ENCODE measurements at places on chromosomes 12 and 14. TPM values are rescaled to one million over a fixed set of nuclear protein-coding genes. Genes with fewer than 3 reads are reported as not detected.

- H3K4me3 ChIP-seq, result no peak overlapping the region
- no peaks in the 10 kb centered on the region for H3K27me3 ChIP-seq
- H3K4me1 ChIP-seq, result no peaks in the 10 kb centered on the region
- DNase-seq, result no peak
- H3K36me3 ChIP-seq, result no peaks in the 10 kb centered on the region
- H3K27ac ChIP-seq, result no peak overlapping the region
Observed at GRCh38 chr12:27427824-27428223, 18.7 kb upstream of the SMCO2 start.

- DNase-seq, result no peak
- H3K36me3 ChIP-seq, result no peaks in the 10 kb centered on the region
- no peak overlapping the region for H3K4me3 ChIP-seq
- H3K4me1 ChIP-seq, result no peaks in the 10 kb centered on the region
Observed at GRCh38 chr14:40296821-40297220, 864.6 kb upstream of the FBXO33 start.

DNA sequence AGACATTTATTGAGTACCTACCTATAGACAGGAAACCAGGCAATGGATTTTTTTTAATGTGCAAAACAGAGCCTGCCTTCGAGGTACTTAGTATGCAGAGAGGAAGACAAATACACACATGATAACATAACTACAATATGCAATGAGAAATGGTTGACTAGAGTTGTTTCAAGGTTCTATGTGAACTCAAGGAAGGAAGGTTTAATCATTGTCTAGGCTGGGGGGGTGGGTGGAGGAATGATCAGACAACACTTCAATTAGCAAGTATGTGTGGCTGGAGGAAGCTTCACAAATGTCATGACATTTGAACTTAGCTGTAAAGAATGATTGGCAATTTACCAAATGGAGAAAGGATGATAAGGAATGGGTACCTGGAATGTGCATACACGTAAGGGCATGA, 985.3 kb downstream of the FLRT2 start:
- no peaks in the 10 kb centered on the region for H3K27me3 ChIP-seq
- H3K4me1 ChIP-seq, result no peaks in the 10 kb centered on the region
- no peaks in the 10 kb centered on the region for H3K36me3 ChIP-seq

DNA sequence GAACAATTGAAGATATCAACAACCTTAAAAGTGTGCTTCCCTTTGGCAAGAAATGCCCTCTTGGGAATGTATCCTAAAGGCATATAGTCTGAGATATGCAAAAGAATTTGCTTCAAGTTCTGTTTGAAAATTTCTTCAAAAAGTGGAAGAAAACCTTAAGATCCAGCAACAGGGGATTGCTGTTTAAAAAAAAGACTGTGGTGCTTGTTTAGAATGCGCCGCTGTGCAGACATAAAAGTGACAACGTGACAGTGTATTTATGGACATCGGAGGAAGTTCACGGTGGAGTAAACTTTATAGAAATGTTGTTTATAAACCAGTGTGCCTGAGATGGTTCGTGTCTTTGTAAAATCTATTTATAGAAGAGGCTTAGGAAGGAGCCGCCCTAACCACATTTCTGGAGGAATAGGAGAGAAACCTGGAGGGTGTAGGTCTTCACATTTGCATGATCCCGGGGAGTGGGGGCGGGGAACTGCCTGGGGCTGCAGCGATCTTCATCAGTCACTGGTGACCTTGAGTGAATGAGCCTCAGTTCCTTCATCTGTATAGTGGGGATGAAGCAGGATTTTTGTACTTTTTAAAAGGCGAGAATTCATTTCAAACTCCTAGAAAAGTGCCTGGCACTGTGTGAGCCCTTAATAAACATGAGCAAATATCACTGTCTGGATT, 27.5 kb downstream of the ADGRD1 start:
- no peak overlapping the region for H3K27ac ChIP-seq
- H3K4me1 ChIP-seq, result peaks cover 2% of the 10 kb centered on the region
- no peaks in the 10 kb centered on the region for H3K36me3 ChIP-seq
- H3K4me3 ChIP-seq, result no peak overlapping the region

GRCh38 chr12:119089380-119090013, 89.2 kb upstream of the HSPB8 start:
- peaks cover 7% of the 10 kb centered on the region for H3K27me3 ChIP-seq
- no peak overlapping the region for H3K4me3 ChIP-seq

DNA sequence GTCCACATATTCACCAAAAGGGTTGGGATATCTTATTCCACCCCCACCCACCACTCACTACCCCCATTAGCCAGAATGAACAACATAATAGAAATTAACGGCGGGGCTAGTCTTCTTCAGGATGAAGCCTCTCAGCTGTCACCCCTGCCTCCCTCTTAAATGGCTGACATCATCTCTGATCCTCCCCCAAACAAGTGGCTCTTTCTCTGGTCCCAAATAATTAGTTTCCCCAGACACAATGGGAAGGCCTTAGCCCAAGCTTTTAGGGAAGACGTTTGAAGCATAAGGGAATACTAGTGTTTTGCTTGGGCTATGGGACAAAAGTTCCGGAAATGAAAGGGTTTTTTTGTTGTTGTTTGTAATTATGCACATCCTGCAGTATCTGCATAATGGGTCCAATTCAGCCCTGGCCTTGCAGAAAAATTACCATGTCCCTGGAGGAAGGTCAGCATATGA, 13.8 kb downstream of the STON2 start:
- peaks cover 4% of the 10 kb centered on the region for H3K4me1 ChIP-seq
- no peak overlapping the region for H3K27ac ChIP-seq
- no peaks in the 10 kb centered on the region for H3K36me3 ChIP-seq
- DNase-seq, result no peak
- H3K4me3 ChIP-seq, result no peak overlapping the region

GRCh38 chr12:25716842-25717241, 163.8 kb upstream of the LMNTD1 start:
- peaks cover 2% of the 10 kb centered on the region for H3K27me3 ChIP-seq
- no peak overlapping the region for H3K4me3 ChIP-seq
- no peak for DNase-seq
- H3K27ac ChIP-seq, result no peak overlapping the region

DNA sequence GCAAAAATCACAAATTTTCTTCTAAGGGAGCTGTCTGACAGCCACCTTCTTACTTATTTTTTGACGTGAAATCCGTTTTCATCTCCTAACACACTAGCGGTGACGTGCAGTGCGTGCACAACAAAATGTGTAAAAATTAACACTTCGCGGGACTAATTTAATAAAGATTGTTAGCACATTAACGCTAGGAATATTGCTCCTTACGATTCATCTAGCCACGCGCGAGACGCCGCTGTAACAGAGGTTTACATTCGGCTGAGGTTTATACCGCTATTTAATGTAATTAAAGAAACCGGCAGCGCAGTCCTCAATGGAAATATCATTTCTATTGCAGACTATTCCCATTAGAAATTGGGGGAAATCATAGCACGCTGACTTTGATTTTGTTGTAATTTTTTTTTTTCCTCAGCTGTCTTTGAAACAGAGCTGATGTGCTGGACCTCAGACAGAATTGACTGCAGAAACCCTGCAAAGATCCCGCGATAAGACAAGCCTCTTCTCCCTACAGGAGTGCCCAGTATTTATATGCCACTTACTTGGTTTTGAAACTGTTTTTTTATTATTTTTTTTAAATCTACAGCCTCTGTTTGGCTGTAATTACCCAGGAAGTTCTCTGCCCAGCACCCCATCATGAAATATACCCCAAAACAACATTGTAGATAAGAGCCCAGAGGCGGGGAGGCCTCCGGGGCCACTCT, 31.2 kb downstream of the BCL11B start:
- H3K4me3 ChIP-seq, result no peak overlapping the region
- H3K27ac ChIP-seq, result no peak overlapping the region
- H3K36me3 ChIP-seq, result no peaks in the 10 kb centered on the region
- H3K4me1 ChIP-seq, result peaks cover 7% of the 10 kb centered on the region
- DNase-seq, result no peak

DNA sequence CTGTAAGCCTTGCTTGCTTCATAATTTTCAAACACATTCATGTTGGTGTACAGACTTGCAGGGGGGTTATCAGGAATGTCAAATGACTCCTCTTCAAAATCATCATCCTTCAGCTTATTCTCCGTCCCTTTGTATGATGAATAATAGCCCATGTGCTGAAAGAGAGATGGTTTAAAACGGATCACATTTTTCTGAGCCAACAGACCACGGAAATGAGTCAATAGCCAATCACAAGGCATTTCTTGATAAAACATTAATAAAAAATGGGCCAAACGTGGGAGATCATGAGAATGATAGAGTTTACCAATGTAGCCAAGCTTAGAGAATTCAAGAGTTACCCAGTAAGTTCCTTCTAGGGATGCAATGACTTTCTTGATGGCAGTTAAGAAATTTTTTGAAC, 105.5 kb downstream of the NTS start:
- no peak for DNase-seq
- H3K27ac ChIP-seq, result no peak overlapping the region
- no peaks in the 10 kb centered on the region for H3K36me3 ChIP-seq
- H3K4me3 ChIP-seq, result no peak overlapping the region
- H3K27me3 ChIP-seq, result no peaks in the 10 kb centered on the region

DNA sequence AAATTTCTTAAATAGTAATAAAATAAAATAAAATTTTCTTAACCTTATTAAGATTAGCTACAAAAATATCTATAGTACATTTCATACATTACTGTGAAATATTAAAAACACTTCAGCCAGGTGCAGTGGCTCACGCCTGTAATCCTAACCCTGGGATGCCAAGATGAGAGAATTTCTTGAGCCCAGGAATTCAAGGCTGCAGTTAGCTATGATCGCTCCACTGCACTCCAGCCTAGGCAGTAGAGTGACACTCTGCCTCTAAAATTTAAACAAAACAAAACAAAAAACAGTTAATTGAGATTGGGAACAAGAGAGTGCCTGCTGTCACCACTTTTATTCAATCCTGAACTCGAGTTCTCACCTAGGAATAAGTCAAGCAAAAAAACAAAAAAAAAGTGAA, 95.0 kb upstream of the CPNE8 start:
- H3K27me3 ChIP-seq, result peaks cover 1% of the 10 kb centered on the region
- H3K4me1 ChIP-seq, result peaks cover 13% of the 10 kb centered on the region

DNA sequence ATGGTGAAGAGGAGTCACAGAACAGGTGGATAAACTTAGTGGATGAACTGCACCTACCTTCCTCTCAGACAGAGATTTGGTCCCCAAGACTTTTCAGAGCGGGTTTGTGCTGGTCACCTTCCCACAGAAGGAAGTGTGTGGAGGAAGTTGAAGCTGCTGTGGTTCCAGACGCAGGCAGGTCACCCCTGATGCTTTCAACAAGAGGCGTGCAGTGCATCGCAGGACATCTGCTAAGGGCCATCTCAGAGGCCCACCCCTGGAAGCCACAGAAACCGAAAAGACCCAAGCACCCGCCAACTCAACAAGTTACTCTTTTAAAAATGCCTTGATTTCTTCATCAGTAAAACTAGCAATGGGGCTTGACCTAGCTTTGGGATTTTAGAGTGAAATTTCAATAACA, 1.0 kb upstream of the GPX2 start:
- H3K4me1 ChIP-seq, result peaks cover 8% of the 10 kb centered on the region
- H3K27me3 ChIP-seq, result peaks cover 8% of the 10 kb centered on the region
- H3K27ac ChIP-seq, result no peak overlapping the region
- H3K36me3 ChIP-seq, result peaks cover 10% of the 10 kb centered on the region
- DNase-seq, result no peak

- H3K4me1 ChIP-seq, result peaks cover 1% of the 10 kb centered on the region
- no peaks in the 10 kb centered on the region for H3K36me3 ChIP-seq
- no peak overlapping the region for H3K4me3 ChIP-seq
- no peak overlapping the region for H3K27ac ChIP-seq
- DNase-seq, result no peak
- H3K27me3 ChIP-seq, result peaks cover 16% of the 10 kb centered on the region
Observed at GRCh38 chr14:100567877-100568163, 19.4 kb downstream of the BEGAIN start.

CLEC6A gene
- not detected for total RNA-seq

HOXC6 gene
- total RNA-seq, result 0.21 TPM

BDKRB1 gene
- total RNA-seq, result not detected

SLC6A15 gene
- total RNA-seq, result 5.3 TPM

NID2 gene
- total RNA-seq, result 80.8 TPM
